Right lung (tissue), 10 donors: ENCODE measurements at places on chromosomes 6 and 20.

- no peak for DNase-seq
These were observed 55.0 kb upstream of the EXOC2 start for GRCh38 chr6:747921-748320.

GRCh38 chr20:47691625-47692024, 93.7 kb downstream of the SULF2 start:
- DNase-seq = no peak

- no peak for DNase-seq
These were observed 39.6 kb downstream of the GRIK2 start for GRCh38 chr6:101433141-101433540.

GRCh38 chr6:51570168-51570921, 517.1 kb downstream of the PKHD1 start:
- no peak for DNase-seq

DNA sequence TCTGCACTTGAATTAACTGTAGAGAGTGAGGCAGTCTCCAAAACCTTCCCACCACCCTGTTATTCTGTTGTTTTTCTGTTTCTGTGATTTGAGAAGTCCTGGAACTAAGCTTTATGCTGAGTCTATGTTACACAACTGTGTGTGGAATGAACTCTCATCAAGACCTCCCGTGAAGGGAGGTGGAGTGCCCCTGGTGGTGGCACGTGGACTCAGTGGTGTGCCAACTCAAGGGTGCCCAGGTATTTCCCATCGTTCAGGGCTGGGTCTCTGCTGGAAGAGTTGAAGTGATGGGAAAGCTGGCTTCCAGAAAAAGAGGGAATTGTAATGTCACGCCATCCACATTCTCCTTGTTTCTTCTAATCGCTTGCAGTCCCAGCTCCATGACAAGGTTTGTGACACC, 374.2 kb downstream of the SMOC2 start:
- no peak for DNase-seq

DNA sequence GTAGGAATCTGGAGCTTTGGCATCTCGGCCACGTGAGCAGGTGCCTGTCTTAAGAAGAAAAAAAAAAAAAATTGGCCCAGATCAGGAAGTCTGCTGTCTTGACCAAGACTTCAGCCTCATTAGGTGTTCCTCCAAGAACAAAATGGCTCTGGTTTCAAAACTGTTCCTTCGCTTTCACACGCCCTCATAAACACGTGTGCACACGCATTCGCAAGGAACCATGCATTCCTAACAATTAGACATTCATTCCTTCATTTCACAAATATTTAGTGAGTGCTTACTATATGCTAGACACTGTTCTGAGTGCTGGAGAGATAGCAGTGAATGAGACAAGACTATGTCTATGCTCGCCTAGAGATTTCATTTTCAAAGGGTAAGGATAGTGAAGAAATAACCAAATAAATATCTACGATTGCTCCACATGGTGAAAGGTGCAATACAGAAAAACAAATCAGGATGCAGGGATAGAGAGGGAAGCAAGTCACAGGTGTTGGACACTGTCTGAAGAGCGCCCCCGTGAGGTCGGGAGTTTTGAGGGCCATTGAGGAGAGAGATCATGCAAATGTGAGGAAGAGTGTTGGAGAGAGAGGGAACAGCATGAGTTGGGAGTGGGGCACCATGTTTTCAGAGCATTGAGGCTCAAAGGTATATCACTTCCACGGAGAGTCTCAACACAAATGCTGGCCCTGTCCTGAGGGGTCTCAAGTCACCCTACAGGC, 53.3 kb downstream of the CCDC170 start:
- no peak for DNase-seq

DNA sequence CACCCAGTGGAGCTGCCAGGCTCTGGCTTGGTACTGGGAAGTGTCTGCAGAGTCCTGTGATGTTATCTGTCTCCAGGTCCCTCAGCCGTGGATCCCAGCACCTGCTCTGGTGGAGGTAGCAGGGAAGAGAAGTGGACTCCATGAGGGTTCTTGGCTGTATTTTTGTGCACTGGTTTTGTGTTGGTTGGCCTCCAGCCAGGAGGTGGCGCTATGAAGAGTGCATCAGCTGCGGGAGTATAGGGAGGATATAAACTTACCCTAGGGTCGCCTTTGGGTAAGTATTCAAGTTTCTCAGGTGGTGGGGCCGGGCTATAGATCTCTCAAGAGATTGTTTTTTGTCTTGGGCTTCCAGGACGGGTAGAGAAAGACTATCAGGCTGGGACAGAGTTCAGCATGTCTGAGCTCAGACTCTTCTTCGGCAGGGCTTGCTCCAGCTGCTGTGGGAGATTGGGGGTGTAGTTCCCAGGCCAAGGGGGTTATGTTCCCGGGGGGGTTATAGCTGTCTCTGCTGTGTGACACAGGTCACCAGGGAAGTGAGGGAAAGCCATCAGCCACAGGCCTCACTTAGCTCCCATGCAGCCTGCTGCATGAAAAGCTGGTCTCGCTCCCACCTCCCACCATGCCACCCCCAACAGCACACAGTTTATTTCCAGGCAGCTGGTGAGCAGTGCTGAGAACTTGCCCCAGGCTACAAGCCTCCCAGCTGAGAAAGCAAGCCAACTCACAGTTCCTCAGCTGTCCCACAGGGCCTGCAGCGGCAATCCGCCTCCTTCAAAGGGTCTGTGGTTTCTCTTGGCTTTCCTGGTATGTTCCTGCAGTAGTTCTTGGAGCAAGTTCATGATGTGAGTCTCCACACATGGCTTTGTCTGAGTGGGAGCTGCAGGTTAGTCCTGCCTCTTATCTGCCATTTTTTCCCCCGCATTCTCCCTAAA, 115.7 kb downstream of the AIG1 start:
- DNase-seq = no peak

DNA sequence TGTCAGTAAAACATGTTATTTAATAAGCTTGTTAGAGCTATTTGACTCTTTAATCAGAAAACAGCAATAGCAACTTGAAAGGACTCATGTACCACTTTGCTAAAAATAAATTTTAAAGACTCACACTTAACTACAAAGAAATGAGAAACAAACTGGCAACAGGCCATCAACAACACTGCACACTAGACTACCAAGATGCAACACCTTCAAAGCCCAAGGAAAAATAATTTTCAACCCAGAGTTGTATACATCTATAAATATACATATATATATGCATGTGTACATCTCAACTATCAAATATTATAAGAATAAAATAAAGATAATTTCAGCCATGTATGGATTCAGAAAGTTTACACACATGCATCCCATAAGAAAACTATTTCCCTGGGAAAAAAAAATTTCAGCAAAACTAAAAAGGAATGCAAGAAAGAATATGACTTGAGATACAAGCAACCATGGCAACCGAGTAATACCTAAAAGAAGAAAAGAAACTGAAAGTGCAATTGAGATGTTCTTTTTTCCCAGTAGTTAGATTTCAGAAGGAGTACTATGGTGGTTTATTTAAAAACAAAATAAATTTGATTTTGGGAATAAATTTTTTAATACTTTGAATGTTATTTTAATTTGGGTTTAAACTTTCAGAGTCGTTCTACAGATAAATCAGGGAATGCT, 303.8 kb downstream of the UBE3D start:
- no peak for DNase-seq

DNA sequence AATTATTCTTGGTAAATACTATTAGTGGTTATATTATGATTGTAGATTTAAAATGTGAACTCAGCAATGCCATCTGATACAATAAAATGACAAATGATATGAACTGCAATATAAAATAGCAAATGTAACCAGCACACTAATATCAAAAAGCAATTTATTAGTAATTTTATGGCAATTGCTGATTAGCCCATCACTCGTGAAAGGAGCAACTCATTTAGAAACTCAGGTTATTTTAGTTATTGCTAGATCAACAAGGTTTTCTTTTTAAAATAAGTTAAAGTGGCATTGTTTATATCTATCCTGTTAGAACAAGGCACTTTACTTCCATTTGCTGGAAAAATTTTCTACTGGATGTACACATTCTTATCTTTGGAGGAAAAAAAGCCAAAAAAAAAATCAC, 18.4 kb upstream of the MCUR1 start:
- no peak for DNase-seq

DNA sequence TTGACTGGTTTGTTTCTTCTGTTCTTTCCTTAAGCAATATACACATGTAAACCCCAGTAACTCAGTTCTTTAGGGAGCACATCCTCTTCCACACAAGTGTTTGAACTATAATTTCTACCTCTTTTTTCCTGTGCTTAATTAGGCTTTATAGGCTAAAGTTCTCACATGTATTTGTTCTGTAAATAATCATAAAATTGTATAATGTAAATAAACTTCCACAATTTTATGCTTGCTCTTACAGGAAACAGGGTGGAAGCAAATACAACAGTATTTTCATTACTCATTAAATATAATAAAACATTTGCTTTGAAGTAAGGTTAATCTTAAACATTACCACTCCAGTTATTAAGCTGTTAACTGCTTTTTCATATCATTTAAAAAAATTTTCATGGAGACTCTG, 26.9 kb downstream of the GPRC6A start:
- no peak for DNase-seq

DNA sequence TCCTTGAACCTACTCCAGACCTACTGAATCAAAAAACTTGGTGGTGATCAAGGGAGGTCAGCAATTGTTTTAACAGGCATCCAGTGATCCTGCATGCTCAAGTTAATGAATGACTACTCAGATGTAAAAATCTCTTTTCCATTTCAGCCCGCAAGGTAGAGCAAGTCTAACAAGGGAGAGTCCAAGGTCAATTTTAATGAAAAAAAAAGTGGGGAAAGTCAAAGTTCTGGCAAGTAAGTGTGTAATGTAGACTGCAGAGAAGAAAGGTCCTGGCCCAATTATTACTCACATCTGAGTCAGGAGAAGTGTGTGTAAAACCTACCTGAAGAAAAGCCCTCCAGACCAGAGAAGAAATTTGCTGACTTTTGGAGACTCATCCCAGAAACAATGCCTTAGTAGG, 193.5 kb downstream of the UBE3D start:
- DNase-seq = no peak
